Right forelimb (tissue), 1 donor: ENCODE measurements at places on chromosomes 5 and 9.

DNA sequence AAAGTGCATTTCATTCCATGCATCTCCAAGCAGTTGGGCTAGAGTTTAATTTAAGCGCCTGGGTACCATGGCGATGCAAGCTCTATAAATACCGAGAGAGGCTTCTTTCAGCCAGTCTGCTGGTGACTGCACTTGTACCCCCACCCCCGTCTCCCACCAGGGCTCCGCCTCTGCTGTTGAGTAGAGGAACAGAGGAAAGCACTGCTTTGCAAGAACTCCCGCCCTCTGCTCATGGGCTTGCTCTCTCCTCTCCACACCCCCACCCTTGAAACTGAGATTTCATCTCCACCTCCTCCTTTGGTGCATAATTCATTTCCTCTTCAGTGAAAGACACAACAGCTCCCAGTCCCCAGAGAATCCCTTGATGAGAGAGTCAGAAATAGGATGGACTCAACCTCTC lies 5.1 kb upstream of the WWC1 start:
- DNase-seq = no peak

DNA sequence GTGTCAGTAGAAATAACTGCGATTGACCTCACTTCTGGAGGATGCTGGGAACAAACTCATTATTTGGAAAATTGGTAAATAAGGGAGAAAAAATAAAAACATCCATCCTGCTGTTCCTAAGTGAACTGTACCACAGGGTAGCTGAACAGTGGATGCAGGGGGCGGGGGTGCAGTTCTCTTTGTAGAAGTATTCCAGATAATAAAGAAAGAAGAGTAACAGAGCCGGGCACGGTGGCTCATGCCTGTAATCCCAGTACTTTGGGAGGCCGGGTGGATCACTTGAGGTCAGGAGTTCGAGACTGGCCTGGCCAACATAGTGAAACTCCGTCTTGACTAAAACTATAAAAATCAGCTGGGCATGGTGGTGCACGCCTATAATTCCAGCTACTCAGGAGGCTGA lies 132.1 kb downstream of the COL23A1 start:
- no peak for DNase-seq

GRCh38 chr9:96514108-96514799 lies 64.3 kb downstream of the HABP4 start:
- DNase-seq = no peak

DNA sequence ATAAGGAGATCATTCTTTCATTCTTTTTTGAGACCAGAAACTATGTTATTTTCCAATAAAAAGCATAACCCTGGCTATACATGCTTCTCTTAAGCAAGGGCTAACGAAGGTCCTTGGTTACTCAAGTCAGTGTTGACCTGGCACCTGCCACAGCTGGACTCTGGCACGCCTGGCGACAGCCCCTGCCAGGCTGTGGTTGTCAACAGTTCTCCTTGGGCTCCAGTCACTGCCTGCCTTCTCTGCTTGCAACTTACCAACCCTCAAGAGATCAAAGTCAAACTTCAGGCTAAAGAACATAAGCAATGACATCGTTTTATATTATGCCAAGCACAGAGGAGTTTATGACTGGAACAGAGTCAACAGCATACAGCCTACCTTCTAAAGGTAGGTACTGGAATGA lies 61.4 kb upstream of the TBC1D9B start:
- no peak for DNase-seq

- DNase-seq = no peak
Observed at GRCh38 chr5:103315455-103315854, 56.9 kb downstream of the MACIR start.

- DNase-seq = no peak
Observed at GRCh38 chr5:95449460-95449859, 58.3 kb downstream of the FAM81B start.
